Lower lobe of right lung (tissue), 2 donors: ENCODE measurements at places on chromosomes 5 and 9. TPM values are rescaled to one million over a fixed set of nuclear protein-coding genes. Genes with fewer than 3 reads are reported as not detected.

BAAT gene
- not detected for total RNA-seq

DNA sequence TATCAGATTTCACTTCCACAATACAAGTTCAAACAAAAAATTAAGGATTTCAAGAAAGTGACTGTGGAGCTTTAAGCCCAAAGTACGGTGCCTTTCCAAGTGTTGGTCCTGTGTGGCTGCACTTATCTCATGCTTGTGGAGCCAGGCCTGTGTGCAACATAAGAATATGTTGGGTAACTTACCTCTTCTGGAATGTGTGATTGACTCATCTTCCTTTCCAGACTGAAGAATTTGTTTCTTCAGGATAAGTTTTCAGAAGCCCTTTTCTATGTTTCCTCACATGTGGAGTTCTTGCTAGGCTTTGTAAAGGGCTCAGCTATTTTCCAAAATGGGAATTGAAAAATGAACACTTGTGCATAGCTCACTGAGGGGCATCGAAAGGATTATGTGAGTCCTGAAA, 485.1 kb upstream of the PAPPA start:
- DNase-seq, result no peak

TAF1L gene
- total RNA-seq, result not detected

DNA sequence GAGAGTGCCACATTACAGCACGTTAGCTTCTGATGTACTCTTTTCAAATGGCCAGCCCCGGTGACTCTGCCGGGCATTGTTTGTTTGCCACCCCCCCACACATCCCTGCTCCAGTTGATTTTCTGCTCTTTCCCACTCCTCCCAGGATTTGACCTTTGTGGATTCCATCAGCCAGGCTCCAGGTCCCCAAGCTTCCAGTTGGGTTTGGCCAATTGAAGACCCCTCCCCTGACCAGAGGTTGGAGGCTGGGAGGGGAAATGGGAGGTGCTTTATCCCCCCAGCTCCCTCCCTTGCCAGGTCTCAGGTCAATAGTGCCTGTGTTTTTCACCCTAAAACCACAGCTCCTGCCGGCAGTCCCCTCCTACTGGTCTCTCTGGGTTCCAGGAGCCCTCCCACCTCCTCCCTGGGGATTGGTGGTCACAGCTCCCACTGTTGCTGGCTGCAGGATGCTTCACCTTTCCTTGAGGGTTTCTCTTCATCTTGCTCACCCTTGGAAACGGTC, 34.9 kb downstream of the IRF1 start:
- DNase-seq, result no peak

DNA sequence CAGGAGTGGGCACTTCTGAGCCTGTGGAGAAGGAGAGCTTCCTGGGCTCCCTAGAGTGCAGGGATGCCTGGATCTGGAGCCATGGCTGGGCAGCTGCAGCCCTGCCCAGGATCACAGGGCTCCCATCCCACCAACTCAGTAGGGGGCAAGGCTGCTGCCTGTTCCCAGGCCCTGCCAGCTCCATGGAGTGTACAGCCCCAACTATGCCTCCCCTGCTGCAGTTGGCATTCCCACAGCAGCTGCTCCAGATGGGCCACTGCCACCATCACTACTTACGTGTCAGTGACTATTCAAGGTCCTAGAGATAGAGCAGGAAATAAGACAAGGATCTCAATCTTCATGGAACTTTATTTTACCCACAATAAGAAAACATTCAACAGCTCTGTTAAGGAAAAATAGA, 107.1 kb upstream of the TNPO1 start:
- no peak for DNase-seq

- no peak for DNase-seq
These were observed 186.7 kb downstream of the COMMD10 start for GRCh38 chr5:116271446-116272025.
